ENCODE measurements at places on chromosomes 1 and 21. TPM values are rescaled to one million over a fixed set of nuclear protein-coding genes. Genes with fewer than 3 reads are reported as not detected.

KIF21B gene
- total RNA-seq = 37.5 TPM

TP73 gene
- 0.49 TPM for total RNA-seq

PDE9A gene
- 1.5 TPM for total RNA-seq

LCE1B gene
- total RNA-seq = not detected

All from CD8-positive, alpha-beta memory T cell (primary cell).